ENCODE measurements at places on chromosomes 3 and 15. TPM values are rescaled to one million over a fixed set of nuclear protein-coding genes. Genes with fewer than 3 reads are reported as not detected.

GRCh38 chr3:134328147-134328591 lies 46.1 kb downstream of the AMOTL2 start:
- no peak for DNase-seq

DNA sequence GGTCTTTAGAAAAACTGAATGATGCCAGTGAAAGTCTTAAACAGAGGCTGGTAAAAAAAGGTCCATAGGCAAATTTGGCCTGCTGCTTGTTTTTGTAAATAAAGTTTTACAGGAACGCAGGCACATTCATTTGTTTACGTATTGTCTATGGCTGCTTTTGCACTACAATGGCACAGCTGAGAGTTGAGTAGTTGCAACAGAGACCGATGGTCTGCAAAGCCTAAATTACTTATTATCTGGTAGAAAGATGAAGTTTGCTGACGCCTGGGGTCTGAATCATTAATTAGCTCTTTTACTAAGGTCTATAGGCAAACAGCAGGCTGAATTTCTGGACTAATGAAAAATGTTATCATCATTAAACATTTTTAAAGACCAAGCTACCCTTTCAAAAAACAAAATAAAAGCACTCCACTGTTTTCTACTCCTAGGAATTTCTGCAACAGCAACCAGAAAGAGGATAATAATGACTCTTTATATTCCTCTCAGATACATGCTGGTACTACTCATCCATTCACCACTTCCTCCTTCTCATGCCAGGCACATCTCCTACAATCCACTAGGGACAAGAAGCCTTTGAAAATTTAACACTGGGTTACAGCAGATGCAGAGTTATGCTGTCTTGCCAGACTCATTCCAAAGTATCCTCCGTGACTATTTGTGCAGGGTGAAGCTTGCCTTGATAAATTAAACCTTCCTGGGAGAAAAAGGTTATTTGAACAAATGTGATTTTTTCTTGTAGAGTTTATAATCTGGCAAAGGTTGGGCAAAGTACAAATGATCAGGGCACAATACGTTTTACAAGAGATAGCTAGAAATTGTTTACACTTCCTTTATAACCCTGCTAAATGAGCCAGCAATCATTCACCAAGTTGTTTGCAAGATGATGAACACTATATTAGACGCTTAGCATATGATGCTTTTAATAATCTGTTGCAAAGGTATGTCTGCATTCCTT lies 6.0 kb downstream of the GATM start:
- no peak for DNase-seq

GRCh38 chr3:169260296-169260695 lies 403.2 kb downstream of the MECOM start:
- DNase-seq = no peak

GRCh38 chr3:186849374-186849975 lies 7.0 kb downstream of the ADIPOQ start:
- no peak for DNase-seq

PARP3 gene
- 19.0 TPM for total RNA-seq

GRCh38 chr15:57393061-57393460 lies 16.8 kb downstream of the CGNL1 start:
- no peak for DNase-seq

DNA sequence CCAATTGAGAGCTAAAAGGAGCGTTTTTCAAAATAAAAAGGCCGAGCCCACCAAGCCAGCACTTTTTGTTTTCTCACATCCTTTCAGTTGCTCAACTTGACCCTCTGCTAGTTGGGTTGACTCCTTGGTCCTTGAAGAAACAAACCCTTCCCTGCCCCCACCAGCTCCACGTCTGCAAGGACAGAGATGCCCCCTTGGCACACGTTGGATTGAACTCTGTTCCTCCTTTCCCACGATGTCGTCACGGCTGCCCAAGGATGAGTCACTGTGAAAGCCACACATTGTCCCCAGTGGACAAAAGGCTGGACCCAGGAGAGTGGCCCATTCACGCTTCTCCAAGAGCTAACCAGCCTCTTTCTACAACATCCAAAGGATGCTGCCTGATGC lies 43.0 kb upstream of the SPATA12 start:
- DNase-seq = no peak

DNA sequence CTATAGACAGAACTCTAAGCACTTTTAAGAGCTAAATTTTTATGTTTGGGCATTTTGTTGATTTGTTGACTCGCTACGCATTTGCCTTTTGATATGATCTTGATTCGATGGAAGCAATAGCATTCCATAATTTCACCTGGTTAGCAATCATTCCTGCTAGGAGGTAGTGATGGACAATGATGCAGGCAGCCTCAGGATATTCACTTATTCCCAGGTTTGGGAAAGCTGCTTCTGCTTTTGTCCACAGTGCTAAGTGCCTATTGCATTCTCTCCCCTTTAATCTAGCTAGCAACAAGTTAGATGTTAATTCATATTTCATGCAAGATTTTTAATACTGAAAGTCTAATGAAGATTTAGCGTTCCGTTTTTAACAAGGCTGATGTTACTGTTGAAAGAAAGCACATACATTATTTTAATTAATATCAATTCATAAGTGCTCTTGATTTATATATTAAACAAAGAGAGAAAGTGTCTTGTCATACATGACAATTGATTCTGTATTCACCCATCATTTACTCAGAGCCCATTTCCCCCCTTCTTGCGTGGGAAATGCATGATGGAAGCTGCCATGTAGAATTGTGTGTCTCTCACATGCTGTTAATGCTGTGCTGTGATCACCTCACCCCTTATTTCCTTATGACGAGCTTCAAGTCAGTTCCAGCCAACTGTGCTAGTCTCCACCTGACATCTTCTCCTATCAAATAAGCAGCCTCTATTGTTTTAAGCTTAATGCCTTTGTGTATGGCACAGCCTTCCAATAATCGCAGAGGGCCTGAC lies 53.0 kb upstream of the TMCO5A start:
- no peak for DNase-seq

MUC20 gene
- total RNA-seq = 0.85 TPM

GOLGA8Q gene
- 6.2 TPM for total RNA-seq

CHRFAM7A gene
- total RNA-seq = 0.73 TPM

PAK6 gene
- total RNA-seq = 1.7 TPM

DNA sequence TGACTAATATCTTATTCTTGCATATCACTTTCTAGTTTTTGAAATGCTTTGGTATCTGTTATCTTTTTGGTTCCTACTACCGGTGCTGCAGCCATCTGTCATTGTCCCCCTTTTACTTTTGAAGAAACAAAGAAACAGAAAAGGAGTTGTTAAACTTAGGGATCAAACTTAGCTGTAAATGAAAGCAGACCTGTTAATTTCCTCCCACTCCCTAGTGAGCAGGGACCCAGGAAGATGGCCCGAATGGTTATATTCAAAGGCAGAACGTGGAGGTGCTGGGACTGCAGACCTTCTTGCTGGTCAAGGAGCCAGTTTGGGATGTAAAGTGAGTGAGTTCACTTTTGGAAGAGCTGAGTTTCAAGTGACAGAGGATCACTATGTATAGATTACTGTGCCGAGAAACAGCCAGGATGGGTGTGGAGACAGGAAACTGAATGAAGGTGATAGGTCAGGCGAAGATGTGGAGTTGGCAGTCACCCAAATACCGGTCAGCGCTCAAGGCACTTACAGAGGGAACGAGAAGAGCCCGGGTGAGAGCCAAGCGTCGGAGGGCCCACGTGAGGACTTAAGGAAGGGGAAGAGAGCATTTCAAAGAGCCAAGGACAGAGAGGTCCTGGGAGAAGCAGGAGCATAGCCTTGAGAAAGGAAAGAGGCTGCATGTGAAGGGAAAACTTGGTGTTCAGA lies 20.1 kb downstream of the KBTBD8 start:
- no peak for DNase-seq

DNA sequence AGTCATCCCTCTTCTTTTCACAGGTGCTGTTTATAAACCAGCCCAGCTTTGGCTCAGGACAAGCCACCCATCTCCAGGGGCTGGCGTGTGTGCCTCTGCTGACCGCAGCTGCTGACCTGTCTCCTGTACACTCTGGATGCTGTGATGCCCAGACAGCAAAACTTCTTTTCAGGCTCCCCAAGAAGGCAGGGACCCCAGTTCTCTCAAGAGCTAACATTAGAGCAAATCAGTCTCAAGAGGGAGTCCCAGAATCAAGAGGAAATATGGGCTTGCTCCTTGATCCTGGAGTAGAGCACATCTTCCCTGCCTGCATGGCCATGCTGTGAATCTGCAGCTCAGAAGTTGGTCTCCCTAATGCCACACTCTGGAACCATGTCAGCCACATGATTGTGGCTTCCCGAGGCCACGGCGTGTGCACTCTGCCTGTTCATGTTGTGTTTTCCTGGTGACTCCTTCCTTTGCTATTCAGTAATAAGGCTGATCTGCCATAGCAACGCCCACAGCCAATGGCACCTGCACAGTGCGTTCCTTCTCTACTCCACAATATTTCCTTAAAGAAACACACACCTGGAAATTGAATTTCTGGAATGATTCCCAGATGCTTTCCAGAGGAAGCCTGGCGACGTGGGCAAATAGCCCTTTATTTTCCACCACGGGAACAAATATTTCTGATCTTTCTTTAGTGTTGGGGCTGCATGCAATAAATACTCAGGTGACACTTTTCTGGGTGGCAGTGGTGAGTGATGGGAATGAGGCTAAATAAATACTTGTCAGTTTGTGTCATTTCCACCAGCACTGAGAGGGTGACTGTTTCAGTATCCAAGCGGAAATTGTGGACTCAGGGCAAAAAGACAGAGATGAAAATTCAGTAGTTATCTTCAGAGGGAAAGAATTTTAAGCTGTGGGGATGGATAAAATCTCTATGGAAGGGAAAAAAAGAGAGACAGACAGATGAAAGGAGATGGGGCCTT lies 21.9 kb upstream of the THSD4 start:
- DNase-seq = no peak

DNA sequence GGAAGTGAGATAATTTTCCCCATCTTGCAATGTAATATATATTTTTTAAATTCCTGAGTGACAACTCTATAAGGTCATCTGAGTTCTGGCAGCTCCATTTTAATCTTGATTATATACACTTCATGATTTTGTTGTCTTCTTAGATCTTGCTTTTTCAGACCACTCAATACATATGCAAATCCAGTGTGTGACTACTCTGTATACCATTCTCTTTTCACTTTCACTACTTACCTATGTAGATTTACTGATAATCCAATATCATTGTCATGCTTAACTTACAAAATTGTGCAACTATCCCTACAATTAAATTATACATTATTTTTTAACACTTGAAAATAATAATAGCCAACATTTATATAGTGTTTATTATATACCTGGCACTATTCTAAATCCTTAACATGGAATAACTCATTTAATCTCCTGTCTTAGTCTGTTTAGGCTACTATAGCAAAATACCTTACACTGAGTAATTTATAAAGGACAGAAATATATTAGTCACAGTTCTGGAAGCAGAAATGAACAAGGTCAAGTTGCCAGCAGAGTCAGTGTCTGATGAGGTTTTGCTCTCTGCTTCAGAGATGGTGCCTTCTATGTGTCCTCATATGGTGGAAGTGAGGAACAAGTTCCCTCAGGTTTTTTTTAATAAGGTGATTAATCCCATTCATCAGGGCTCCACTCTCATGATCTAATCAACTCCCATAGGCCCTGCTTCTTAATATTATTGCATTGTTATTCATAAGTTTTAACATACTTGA lies 338.5 kb downstream of the TUSC7 start:
- DNase-seq = no peak

KNG1 gene
- not detected for total RNA-seq

- no peak for DNase-seq
Measured at GRCh38 chr15:65048241-65048640, 3.1 kb downstream of the SLC51B start.

AMIGO3 gene
- total RNA-seq = 0.19 TPM

DNA sequence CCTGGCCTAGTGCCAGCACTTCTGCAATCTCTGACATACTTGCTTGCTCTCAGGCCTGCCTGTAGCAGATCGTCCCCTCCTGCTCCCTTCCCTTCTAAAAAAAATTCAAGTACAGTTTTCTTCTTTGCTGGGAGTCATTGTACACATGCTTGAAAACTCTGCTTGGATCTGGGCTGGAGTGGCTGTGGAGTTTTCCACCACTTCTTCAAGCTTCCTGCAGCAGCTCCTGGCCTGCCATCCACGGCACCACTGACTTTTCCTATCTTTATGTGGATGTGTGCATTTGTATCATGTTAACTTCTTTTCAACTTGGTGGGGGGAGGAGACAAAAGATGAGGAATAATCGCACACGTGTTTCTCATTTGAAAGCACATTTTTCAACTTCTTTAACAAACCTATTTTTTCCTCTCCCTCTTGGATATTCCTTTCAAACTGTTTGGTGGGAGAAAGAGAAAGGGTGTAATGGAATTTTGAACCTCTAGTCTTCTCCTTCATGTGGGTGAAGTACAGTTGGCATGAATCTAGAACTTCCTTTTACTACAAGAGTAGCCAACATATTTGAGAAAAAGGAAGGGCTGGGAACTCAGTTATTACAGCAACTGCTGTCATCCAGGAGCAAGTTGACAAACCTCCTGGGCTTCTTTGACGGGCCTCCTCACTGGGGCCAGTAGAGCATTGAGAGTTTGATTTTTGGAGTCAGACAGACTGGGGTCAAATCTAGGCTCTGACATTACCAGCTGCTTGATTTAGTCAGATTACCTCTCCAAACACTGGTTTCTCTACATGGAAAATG lies 61.2 kb upstream of the LRTM1 start:
- no peak for DNase-seq

BFSP2 gene
- 1.2 TPM for total RNA-seq

DNA sequence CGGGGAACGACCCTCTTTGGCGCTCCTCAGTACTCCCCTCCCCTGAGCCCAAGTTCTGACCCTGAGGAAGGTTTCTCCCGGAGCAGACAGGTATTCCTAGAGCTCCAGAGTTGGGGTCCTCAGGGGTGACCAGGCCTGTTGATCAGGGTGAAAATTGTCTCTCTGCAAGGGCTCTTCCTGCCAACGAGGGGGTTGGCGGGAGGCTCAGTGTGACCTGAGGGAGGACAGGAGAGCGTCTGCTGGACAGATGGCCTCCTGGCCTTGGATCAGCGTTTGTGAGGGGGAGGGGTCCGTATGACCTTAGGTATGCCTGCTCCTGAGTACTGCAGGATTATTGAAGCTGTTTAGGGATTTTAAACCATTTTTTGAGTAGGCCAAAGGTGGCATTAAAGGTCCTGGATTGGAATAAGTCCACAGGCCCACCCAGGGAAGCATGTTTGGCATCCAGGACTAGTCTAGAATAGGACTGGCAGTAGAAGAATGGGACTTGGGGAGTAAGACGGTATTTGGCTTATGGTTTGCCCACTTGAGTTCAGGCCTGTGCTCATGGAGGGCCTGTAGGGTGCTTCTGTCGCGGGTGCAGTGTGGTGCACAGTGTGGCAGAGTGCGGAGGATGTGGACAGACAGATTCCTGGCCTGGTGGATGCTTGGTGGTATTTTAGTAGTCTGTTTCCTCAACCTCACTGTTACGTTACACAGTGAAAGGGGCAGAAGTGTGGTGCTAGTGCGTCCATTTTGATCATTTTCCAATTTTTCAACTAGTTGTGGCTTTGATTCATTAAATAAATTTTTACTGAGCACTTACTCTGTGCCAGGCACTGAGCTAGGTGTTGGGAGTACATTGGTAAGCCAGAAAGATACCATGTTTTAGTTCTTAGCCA lies 959 bp downstream of the ZNF592 start:
- peak; percentile 82 for DNase-seq

DNA sequence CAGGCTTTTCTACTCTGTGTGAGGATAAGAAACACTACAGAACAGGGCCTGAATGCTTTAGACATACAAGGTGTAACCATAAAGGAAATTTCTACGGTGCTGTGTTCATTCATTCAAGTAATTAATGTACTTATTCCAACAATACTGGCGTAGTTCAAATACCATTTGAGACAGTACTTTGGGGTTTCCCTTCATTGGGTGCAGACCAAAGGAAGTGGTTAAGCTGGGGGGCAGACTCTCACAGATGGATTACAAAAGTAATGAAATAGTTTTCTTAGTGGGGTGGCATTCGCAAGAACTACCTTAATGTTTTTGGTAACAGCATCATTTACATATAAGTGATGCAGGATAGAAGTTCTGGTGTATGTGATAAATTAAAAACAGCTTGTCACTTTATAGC lies 65.9 kb downstream of the BTD start:
- peak; percentile 84 for DNase-seq

AMT gene
- total RNA-seq = 3.2 TPM
